COR-L47 (cell line): ENCODE measurements at places on chromosomes 1 and 21.

DNA sequence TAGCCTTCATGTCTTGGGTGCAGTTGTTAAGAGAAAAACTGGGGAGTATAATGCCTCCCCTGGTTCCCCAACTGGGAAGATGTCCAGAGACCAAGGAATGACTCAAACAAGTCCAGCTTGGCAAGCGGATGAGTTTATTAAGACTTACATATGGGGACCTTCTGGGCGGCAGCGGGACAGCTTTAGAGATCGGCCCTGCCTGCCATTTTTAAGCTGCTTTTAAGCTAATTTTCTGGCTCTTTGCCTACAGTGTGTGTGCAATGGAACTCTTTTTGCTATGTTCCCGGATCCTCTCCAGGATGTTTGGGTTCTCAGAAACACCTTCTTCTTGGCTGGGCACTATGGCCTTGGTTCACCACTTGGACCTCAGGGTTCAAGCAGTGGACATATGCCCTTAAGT is 99.5 kb downstream of the RYR2 start:
- DNase-seq = no peak

- no peak for DNase-seq
Measured at GRCh38 chr1:53142226-53142853, at the start of gene SLC1A7. Gene SLC1A7 (minus strand): TSS chr1:53142638. CDS start chr1:53142449, 189 bp downstream.

GRCh38 chr1:185365951-185366350 is 48.9 kb upstream of the IVNS1ABP start:
- no peak for DNase-seq

DNA sequence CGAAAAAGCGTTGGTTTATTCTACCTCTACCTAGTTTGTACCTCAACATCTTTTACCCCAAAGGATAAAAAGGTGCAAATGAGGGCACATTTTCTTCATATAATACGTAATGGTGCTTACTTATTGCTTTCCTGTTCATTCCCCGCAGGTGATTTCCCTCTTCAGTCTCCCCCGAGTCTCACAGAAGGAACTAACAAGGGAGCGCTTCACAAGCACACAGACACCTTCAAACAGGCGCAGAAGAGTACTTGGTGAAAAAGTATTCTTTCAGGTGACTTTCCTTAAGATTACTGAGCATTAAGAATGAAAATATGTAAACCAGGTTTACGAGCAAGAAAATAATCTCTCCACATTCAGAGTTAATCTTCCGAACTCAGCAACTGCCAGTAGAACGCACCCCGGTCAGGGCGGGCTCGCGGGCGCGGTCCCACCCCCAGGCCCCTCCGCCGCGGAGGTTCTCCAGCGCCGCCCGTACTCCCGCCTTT is 511 bp upstream of the RABGAP1L start:
- DNase-seq = no peak

GRCh38 chr1:41653574-41653973 is 169.1 kb upstream of the EDN2 start:
- DNase-seq = no peak

- no peak for DNase-seq
Measured at GRCh38 chr1:212860713-212861581, 2.9 kb downstream of the FLVCR1 start.
